Lung microvascular endothelial cell (primary cell): ENCODE measurements at places on chromosomes 12 and 14. TPM values are rescaled to one million over a fixed set of nuclear protein-coding genes. Genes with fewer than 3 reads are reported as not detected.

DNA sequence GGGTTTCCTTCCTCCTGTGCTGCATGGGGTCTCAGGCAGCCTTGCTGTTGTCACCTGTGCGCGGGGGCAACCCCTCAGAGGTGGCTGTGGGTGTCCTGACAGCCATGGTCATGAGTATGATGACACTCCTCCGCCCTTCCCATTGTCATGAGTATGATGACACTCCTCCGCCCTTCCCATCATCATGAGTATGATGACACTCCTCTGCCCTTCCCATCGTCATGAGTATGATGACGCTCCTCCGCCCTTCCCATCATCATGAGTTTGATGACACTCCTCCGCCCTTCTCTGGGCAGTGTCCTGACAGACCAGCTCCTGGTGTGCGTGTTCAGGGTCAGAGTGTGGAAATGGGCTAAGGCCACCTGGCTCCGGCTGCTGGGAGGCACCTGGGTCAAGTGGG lies 40.0 kb downstream of the FBRSL1 start:
- DNase-seq = no peak

DNA sequence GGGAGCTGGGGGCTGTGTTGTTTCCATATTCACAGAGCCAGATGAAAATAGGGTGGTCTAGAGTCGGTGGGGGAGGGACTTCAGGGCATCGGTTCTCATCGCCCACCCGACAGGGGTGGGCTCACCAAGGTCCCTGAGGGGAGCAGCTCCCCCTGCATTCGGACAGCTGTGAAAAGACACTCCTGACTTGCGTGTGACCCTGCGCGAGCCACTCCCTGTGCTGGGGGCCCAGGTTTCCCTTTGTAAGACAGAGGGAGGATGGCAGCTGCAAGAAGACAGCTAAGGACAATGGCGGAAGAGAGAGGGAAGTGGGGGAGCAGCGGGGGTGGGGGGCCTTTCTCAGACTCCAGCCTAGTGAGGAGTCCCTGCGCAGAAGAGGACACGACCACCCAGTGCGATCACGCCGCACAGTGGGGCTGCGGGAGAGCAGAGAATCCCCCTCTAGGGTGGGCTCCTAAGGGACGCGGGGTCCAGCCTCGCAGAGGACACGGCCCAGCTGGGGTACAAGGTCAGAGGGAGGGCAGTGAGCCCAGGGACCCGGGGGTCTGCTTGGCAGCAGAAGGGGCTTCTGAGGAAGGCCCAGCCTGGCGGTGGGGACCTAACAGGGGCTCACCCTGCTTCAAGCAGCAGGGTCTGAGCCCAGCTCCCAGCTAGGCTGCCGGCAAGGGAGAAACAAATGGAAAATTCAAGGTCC lies 326.9 kb upstream of the DIO3 start:
- no peak for DNase-seq

DNA sequence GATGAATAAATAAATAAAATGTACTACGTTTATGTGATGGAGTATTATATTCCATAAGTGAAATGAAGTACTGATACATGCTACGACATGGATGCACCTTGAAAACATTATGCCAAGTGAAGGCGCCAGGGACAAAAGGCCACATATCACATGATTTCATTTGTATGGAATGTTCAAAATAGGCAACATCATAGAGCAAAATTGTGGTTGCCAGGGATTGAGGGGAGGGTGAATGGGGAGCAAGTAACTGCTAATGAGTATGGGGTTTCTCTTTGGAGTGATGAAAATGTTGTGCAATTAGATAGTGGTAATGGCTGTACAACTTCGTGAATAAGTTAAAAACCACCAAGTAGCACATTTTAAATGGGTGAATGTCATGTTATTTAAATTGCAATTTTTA lies 132.8 kb downstream of the SLC38A4 start:
- DNase-seq = no peak

DNA sequence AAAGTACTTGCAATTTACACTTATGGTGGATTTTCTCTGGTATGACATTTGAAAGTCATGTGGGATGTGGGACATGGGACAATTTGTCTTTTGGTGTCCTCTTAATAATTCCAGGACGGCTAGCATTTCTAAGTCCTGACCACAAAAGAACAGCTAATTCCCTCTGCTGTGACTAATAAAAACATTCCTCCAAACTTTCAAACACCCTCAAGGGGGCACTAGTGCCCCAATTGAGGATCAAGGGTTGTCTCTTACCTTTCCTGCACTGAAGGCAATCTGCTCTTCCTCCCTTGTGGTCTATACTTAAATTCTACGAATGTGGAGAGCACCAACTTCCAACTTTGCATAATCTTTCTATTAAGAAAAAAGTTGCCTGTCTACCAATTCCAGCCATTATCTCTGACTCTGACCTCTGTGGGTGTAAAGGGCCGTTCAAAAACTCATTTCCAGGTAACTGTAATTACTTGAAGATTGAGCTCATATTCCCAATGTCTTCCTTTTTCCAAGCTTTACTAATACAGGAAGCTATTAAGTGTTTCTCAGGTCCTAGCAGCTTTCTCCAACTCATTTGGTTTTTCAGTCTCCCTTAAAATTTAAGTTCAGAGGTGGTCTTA lies 210.2 kb downstream of the PTPRO start:
- DNase-seq = peak; percentile 63

GRCh38 chr14:103943673-103944072 lies 1.3 kb upstream of the RD3L start:
- DNase-seq = no peak

GRCh38 chr12:27105746-27106536 lies 23.6 kb upstream of the C12orf71 start:
- no peak for DNase-seq

Gene RIMBP2
- not detected in 2 replicates for total RNA-seq

DNA sequence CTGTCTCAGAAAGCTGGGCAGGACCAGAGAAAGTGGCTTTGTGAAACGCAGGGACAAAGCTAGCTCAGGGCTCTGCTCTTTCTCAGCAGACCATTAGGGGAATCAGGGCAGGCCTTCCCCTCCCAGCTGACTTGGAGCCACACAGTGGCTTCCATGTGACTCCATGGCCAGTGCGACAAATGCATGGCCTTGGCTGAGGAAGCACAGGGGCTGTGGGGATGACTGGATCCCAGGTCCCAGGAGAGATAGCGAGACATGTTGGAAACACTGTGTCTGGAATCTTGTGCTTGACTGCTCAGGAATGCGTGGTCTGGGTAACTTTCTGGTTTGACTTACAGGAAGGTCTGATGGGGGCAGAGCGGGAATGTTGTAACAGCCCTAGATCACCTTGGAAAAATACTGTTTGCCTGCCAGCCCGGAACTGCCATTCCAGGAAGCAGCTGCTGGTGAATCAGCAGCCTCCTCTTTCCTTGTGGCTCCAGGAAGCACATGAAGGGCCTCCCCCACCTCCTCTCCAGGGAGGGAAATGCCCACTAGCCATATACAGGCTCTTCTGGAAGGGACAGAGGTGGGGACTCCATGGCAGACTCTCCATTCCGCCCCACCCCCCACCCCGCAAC lies 133.5 kb upstream of the HIF1A start:
- peak; percentile 99 for DNase-seq

- DNase-seq = no peak
These were observed 909 bp upstream of the TAOK3 start for GRCh38 chr12:118373616-118374015.

- peak; percentile 43 for DNase-seq
These were observed 41.3 kb downstream of the EVL start for GRCh38 chr14:100106250-100107112.

DNA sequence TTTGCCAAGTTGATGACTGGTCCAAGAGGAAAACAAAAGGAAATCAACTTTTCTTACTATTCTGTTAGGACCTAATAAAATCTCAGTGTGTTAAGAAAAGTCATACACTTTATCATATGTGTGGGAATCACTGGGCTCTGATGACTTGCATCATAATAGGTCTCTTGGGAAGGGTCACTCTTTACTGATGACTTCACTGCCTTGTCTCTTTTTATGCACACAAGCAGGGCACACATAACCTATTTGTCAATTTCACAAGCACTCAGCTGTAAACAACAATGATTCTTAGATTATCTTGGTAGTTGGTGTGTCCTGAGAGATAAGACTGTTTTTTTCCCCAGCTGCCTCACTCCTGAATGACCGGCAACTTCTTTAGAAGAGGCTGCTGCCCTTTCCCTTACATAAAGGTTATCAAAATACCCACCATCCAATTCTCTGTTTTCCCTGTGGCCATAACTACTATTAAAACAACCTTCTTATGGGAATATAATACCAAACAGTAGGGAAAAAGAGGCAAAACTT lies 50.9 kb upstream of the INSM2 start:
- DNase-seq = peak; percentile 3

DNA sequence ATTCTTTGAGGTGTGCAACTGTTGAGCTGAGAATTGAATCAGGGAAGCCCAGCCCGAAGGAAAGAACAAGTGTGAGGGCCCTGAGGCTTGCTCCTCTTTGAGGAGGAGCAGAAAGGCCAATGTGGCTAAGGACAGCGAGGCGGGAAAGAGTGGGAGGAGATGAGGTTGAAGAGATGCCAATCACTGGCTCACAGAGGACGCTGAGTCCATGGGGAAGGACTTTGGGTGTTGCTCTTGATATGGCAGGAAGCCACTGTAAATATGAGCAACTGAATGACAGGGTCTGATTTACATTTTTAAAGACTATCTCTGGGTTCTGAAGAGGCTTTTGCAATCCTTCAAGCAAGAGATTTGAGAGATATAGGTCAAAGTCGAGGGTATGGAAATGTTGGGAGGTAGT lies 3.3 kb upstream of the APPL2 start:
- no peak for DNase-seq

DNA sequence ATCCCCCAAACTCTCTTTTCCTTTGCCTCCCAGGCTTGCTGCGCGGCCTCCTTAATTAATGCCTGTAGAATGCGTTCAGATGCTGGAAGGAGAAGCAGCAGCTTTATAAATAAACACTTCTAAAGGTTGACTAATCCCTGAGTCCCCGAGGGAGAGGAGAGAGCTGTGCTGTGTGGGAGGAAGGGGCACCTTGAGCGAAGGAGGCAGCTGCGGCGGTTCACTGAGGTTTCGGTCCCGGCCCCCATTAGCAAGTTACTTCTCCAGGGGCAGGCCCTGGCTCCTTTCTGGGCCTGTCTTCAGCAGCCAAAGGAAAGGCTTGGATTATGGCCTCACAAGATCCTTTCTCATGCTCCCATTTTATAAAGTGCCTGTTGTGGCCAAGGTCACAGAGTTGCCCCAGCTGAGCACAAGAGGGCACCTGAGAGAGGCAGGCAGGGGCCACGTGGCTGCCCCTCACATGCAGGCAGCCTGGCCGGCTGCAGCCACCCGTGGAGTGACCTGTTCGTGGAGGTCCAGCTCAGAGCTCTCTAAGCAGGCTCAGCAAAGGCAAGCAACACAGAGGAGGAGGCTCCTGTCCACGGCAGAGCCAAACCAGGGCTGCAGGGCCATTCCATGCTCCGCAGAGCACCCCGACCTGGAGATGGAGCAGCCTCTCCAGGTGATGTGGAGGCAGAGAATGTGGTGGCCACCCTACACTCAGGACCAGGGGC lies 15.0 kb upstream of the CACNA2D4 start:
- DNase-seq = no peak
